ENCODE measurements at places on chromosomes 16 and 17.

GRCh38 chr16:82864332-82865040 is 237.7 kb downstream of the CDH13 start:
- no peak for DNase-seq

GRCh38 chr17:43416998-43417890 is 18.5 kb downstream of the ARL4D start:
- DNase-seq: no peak

GRCh38 chr17:76660656-76661042 is 17.1 kb upstream of the ST6GALNAC1 start:
- no peak for DNase-seq

DNA sequence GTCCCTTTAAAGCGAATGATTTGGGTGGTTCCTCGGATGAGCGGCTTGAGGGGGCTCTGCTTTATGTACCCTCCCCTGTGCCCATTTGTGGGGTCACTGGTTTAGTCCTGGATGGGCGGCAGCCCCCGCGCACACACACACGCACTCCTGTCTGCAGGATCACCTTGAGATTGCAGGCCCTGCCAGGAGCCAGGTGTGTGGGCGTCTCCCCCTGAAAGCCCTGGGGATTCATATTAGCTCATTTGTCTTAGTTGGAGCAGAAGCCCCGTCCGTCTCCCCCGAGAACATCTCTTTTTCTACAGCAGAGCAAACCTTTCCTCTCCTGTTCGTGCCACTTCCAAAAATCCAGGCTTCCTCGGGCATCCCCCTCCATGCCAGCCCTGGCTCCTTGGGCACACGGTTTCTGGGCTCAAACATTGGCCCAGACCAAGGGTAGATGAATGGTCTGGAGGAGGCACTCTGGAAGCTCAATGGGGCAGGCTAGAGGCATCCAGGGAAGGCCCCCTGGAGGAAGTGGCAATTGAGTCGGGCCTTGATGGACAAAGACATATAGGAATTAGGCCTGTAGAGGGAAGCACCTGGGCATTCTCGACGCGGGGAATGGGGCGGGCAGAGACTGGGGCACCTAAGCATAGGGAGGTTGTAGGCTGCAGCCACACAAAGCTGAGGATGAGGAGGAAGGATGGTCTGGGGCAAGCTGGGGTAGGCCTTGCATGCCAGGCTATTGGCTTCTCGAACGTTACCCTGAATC is 218.5 kb upstream of the GSE1 start:
- no peak for DNase-seq

DNA sequence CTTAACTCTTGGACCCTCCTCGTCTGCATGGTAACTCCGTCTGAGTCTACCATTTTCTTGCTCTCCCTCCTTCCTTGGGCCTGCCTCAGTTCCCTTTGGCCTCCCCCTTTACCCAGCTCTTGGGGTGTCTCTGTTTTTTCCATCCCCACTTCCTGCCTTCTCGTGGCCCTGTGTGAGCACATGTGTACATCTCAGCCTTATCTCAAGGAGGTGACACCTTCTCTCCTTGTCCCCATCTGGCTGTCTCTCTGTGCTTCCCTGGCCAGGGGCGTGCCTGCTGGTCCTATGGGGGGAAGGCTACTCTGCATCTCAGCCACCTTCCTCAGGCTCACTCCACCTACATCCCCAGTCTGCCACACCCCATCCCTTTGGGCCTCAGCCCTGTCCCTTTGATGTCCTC is 6.6 kb downstream of the CTF1 start:
- no peak for DNase-seq

DNA sequence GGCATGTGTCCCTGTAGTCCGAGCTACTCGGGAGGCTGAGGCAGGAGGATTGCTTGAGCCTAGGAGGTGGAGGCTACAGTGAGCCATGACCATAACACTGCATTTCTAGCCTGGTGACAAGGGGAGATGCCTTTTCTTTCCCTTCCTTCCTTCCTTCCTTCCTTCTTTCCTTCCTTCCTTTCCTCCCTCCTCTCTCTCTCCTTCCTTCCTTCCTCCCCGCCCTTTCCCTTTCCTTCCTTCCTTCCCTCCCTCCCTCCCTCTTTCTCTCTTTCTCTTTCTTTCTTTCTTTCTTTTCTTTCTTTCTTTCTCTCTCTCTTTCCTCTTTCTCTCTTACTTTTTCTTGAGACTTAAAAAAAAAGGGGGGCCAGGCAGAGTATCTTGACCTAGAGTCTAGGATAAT is 3.1 kb upstream of the CEP20 start:
- DNase-seq: no peak

GRCh38 chr17:14417336-14417735 is 116.5 kb downstream of the HS3ST3B1 start:
- no peak for DNase-seq

DNA sequence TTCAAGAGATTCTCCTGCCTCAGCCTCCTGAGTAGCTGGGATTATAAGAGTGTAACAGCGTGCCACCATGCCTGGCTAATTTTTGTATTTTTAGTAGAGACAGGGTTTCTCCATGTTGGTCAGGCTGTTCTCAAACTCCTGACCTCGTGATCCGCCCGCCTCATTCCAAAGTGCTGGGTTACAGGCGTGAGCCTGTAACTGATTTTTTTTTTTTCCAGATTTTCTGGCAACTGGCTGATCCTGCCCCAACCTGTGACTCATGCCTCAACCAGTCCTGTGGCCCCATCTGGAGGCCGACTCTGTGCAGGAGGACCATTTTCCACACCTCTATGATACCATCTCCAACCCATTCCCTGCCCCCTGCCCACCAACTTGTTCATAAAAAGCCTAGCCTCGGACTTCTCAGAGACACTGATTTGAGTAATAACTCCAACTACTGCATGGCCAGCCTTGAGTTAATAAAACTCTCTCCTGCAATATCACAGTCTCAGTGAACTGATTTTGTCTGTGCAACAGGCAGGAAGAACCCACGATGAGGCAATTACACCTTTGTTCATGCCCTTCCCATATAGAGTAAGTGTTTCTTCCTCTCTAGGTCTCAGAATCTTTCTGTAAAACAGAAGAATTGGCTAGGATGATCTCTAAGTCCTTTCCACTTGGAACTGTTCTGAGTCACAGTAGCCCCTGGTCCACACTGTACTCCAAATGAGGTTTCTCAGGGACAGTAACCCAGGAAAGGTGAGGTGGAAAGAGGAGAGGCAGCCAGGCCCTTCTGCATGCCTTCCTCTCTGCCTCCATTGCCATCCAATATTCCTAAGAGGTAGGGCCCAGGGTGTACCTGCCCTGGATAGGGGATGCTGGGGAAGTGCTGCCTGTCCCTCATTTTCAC is 8.8 kb upstream of the CNOT1 start:
- DNase-seq: no peak

- DNase-seq: no peak
These were observed 6.2 kb downstream of the AANAT start for GRCh38 chr17:76473541-76473985.

DNA sequence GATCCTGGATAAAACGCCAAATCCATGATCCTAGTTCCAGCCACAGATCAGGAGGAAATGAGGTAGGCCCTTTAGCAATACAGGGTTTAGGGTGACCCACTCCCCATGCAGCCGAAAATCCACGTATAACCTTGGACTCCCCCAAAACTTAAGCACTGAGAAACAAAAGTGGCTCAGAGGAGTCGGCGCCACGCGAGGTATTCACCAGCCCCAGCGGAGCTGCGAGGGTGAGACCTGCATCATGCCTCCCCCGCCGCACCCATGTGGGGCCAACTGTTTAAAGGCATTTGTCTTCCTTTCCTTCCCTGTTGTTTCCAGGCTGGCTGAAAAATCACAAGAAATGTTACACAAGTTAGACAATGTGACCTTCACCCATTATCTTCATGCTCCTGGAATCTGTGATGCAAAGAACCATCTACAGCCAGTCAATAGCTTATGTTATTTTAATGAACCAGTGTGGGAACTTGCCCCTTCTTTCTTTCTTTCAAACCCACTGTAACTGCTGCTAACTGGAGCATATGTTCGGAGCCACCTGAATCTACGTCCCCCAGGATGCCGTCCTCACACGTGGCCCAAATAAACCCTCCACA is 98.2 kb upstream of the METRNL start:
- no peak for DNase-seq

DNA sequence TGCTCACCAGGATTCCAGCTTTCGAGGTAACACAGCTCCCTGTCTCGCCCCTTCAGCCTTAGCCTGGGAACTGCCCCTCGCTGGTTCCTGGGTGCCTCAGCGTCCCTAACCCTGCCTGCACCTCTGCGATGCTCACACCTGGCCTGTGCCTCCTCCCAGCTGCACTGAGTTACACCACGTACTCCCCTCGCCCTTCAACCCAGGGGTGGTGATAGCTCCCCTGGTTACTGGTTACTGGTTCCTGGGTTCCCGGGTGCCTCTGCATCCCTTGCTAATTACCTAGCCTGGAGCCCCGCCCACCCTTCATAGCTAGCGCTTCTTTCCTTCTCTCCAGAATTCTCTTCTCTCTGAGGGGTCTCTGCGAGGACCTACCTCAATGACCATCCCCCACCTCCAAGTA is 65.3 kb upstream of the PLCG2 start:
- no peak for DNase-seq

GRCh38 chr17:64155751-64156544 is 26.0 kb upstream of the ERN1 start:
- DNase-seq: no peak

- DNase-seq: no peak
These were observed 23.6 kb upstream of the MRPS23 start for GRCh38 chr17:57873261-57874057.

DNA sequence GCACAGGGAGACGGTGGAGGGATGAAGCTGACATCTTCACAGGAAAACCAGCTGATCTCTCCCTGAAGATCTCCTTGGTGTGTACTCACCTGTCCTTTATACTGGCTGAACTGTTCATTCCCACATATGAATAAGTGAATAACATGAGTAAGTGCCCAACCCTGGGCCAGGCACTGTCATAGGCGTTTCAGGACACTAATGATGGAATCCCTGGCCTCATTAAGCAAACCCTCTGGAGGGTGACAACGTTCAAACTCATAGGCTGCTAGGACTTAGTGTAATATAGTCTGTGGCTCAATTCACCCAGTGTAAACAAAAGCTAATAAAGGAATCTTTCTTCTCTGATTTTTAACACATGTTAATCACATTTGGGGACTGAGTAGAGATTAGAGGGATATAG is 24.5 kb downstream of the GAS7 start:
- no peak for DNase-seq

DNA sequence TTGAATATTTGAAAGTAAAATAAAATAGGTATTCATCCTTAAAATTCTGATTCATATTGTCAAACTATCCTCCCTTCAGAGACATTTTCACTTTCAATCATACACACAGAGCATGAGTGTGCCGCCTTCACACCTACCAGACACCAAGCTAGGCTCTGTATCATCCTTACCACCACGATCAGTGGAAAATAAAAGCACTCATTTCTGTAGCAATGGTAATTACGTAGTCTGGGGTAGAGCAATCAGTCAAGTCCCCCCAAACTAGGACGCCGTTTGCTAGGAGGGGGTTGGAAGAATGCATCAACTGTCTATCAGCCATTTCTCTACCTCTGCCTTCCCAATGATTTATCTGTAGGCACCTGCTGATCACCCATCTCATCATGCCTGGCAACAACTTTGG is 84.6 kb upstream of the GRIN2A start:
- no peak for DNase-seq

- peak; percentile 86 for DNase-seq
These were observed at the start of gene ATXN2L for GRCh38 chr16:28822520-28823290. TSS of gene ATXN2L (plus strand) at chr16:28822999. CDS start at chr16:28823260, 261 bp downstream.

GRCh38 chr16:27822529-27822928 is 241.0 kb downstream of the GSG1L start:
- no peak for DNase-seq

GRCh38 chr17:70329721-70330120 is 160.4 kb downstream of the KCNJ2 start:
- DNase-seq: no peak

- DNase-seq: no peak
These were observed 17.9 kb upstream of the SPN start for GRCh38 chr16:29644973-29645693.

DNA sequence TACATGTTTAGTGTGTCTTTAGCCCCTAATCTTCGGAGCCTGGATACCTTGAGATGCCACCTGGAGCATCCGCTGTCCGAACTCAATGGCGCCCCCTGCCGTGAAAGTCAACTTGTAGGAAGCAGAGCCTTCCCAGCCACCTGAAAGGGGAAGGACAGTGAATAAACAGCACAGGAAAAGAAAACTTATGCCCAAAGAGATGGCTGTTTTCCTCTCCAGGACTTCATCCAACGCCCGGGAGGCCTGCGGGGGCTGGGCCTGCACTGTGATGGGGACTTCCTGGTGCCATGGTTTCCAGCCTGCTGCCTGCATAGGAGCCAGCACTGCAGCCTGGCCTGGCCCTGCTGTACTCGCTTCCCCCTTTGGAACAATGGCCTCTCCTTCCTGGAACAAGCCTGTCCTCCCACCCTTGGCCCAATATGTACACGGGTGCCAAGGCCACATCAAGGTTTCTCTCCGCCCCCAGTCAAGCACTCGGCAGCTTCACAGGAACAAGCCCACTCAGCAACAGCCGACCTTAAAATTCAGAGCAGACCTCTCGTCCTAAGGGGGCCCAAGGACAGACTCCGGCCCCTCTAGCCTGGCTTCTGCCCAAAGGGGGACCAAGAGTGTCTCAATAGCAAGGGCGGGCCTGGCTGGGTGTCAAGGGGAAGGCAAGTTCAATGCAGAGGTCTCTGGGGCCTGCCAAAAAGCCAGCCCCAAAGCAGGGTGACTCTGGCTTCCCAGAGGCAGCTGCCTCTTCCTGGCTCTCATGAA is 4.5 kb upstream of the UNC13D start:
- peak; percentile 81 for DNase-seq

DNA sequence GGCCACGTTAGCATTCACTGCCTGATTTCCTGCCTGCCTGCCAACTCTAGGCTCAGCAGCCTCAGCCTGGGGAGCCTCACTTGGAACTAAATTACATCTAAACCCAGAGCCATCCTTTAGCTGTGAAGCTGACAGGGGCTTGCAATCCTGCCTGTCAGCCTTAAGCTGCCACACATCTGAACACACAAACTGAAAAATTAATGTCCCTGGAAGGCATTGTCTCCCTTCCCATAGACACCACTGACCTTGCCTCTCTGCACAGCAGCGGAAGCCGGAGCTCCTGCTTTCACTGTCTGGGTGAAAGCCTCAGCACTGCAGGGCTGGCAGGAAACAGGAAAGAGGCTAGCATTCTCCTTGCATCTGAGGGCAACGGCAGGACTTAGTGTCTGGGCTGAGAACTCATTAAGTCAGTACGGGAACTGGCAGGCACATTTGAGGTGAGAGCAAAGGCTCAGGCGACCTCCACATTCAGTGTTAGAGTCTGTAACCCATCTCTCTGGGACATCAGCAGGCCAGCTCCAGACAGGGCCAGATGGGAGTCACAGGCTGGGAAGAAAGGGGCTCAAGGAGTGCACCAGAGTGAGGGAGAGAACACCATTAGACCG is 452.4 kb upstream of the C16orf82 start:
- no peak for DNase-seq

DNA sequence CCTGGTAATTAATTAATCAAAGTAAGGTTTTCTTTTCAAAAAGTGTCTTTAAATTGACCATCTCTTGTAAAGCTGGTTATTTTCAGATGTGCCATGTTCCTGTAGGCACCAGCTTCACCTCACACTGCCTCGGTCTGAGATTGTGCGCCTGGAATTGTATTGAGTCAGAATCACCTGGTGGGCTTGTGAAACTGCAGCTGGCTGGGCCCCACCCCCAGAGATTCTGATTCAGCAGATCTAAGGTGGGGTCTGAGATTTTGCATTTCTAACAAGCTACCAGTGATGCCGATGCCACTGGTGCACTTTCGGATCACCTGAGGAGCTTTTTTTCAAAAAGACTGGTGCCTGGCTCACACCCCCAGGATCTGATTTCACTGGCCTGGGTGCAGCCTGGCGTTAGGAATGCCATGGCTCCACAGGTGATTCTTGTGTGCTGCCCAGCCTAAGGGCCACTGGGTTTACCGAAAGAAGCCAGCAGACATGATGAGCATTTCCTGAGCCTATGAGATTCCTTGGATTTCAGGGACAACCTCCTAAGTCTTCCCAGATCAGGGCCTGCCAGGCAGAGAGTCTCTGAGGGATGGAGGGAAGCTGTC is 59.2 kb upstream of the TOB1 start:
- no peak for DNase-seq
